ENCODE measurements at places on chromosomes 11 and 22. TPM values are rescaled to one million over a fixed set of nuclear protein-coding genes. Genes with fewer than 3 reads are reported as not detected.

DNA sequence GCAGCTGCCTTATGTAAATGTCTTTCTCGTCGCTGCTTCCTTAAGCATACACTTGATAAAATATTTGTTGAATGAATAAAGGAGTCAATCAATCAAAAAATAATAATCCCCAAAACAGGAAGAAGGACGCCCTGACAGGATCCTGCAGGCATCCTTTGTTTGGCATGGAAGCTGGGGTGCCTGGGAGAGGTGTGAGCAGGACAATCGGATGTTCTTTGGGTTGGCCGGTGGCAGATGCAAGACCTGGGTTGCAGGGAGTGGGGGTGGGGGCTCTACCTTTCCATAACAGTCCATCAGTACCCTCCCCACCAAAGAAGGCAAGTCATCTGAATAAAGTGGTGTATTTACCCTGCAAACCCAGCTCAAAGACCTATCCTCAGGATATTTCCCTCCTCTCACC lies 1.4 kb upstream of the SHANK2 start:
- DNase-seq = no peak

- no peak for DNase-seq
Measured at GRCh38 chr11:117219995-117220394, 11.9 kb downstream of the PCSK7 start.

- DNase-seq = peak; percentile 87
Measured at GRCh38 chr11:35083431-35084238, 55.3 kb upstream of the CD44 start.

GRCh38 chr22:46422896-46423295 lies 87.4 kb downstream of the TRMU start:
- DNase-seq = no peak

DNA sequence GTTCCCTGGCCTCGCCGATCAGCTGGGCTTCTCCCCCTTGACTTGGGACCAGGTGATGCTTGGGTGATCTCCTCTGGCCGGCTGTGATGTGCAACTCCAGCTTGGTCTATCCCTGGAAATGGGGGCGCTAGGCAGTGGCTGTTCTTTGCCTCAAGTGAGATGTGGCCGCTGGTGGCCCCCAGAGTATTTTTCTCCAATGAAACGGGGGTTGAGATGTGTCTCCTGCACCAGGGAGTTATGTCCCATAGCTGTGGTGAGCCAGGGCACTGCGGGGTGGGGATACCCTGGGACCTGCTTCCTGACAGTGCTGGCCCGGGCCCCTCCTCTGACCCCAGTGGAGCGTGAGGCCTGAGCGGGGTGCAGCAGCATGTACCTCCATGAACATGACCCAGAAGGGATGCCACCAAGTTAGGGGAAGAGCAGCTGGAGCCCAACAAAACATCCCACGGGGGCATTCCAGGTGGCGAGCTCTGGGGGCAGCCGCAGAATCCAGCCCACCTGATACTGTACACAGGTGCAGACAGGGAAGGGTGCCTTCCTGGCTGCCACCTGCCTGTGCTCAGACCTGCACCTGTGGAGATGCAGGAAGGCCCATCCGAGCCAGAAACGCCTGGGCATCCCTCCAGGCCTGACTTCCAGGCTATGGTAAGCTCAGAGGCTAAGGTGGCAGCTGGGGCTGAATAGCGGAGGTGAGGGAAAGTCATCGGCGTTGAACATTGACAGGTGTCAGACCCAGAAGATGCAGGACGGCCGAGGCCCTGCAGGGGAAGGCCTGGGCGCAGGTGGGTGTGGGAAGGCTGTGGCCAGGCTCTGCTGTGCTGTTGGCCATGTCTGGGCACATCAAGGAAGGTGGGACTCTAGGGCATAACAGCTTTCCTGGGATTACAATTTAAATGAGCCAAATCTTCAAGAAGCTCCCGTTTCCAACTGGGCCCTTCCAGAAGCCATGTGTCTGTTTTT lies 97.3 kb downstream of the CTTN start:
- DNase-seq = peak; percentile 26

GRCh38 chr11:131792243-131792642 lies 421.8 kb downstream of the NTM start:
- DNase-seq = no peak

The MAP6 gene
- 13.8 TPM for total RNA-seq

DNA sequence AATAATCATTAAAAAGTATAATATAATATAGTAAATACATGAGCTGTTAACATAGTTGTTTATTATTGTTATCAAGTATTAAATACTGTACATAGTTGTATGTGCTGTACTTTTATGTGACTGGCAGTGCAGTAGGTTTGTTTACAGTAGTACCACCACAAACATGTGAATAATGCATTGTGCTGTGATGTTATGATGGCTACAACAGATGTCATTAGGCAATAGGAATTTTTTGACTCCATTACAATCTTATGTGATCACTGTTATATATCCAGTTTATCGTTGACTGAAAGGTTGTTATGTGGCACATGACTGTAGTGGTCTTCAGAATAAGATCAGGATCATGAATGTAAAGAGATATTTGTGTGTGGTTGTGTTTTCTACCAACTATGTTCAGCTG lies 577.8 kb downstream of the JRKL start:
- no peak for DNase-seq

GRCh38 chr11:61034111-61034510 lies 62.6 kb downstream of the CD6 start:
- DNase-seq = no peak

DNA sequence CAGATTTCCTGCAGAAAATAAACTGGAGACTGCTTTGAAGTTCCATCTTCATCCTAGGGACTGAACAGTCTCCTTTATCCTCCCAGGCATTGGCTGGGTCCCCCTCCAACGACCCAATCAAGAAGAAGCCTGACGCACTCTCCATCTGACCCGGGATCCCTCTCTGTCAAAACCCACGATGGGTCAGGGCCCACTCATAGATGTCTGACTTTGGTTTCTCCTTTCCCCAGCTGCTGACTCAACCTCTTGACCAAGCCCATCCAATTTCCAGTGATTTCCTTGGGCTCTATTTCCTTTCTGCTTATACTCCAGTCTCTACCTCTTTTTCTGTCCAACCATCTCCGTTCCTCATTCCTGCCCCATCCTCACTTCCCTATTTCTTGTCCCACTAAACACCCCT lies 189.7 kb downstream of the MIAT start:
- DNase-seq = no peak

- no peak for DNase-seq
Measured at GRCh38 chr11:29361369-29361768, 655.5 kb downstream of the KCNA4 start.

The OR2D2 gene
- not detected for total RNA-seq

The HPX gene
- total RNA-seq = 3.0 TPM

- DNase-seq = no peak
Measured at GRCh38 chr11:17601676-17602075, 54.6 kb downstream of the OTOG start.

The CADM1 gene
- total RNA-seq = 7.6 TPM

GRCh38 chr11:57255618-57256017 lies 18.6 kb upstream of the APLNR start:
- DNase-seq = no peak

- no peak for DNase-seq
Measured at GRCh38 chr22:26778372-26778771, 121.0 kb downstream of the MIAT start.

GRCh38 chr22:24315367-24315966 lies 44.8 kb downstream of the SPECC1L start:
- DNase-seq = no peak

- DNase-seq = no peak
Measured at GRCh38 chr11:5700421-5701054, 10.9 kb downstream of the TRIM22 start.

DNA sequence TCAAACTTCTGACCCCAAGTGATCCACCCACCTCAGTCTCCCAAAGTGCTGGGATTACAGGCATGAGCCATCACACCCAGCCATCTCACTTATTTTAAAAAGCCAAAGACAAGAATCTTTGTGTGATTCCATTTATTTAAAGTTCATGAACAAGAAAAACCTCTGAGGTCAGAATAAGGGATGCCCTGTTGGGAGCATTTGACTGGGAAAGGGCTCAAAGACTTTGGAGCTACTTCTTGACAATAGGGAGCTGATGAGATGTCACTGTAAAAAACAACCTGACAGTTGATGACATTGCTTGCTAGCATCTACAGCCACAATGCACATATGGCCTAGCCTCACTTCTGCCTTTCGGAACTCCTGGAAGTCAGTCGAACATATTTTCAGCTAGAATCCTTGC lies 5.1 kb upstream of the ZNF280B start:
- DNase-seq = no peak

DNA sequence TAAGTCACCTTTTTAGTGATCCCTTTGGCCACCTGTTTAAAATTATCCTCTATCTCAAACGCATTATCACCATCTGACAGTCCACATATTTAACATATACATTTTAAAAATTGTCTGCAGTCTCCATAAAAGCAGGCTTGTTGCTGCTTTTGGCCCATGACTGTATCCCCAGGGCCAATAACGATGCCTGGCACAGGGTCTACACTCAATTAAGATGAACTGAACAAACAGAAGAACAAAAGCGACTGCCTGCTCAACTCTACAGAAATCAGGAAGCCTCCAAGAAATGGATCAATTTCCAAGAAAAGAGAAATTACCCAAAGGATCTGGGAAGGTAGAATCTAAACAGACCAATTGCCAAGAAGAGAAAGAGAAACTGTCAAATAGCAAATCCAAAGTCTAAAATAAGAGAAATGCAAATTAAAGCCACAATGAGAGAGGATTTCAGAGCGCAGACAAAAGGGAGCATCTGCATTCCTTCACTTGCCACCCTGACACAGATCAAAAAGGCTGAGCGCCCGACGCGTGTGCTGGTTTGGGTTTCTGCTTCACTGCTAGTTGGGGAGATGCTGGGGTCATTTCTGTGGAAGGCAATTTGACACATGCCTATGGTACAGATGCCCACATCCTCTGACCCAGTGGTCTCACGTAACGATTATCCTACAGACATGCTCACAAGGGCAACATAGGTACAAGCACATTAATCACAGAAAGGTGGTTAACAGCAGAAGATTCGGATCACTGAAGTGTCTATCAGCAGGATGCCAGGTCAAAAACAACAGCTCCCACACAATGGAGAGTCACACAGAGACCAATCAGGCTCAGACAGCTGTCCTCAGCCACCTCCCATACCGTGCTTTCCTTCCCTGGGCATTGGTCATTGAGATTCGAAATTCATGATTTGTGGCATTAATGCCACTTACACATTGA lies 55.9 kb downstream of the SHISAL1 start:
- DNase-seq = no peak

- DNase-seq = no peak
Measured at GRCh38 chr11:33234397-33235190, 22.6 kb upstream of the HIPK3 start.

The SPDYC gene
- not detected for total RNA-seq

DNA sequence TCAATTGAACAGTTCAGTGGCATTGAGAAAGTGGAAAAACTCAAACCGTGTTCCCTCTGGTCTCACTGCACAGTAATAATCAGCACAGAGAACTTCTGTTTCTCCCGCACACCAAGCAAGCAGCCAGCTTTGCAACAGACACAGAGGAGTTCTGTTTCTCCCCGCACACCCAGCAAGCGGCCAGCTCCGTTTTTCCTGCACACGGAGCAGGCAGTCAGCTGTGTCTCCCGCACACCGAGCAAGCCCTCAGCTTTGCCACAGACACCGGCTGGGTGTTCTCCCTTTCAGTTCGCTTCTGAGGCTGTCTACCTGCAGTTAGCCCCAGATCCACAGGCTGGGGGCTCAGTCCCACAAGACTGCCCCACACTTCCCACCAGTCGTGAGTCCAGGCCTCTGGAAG lies 9.9 kb upstream of the TALDO1 start:
- no peak for DNase-seq

The GAL3ST1 gene
- 1.2 TPM for total RNA-seq

GRCh38 chr22:20131859-20132685 lies 468 bp downstream of the ZDHHC8 start:
- peak; percentile 71 for DNase-seq

The OR52H1 gene
- total RNA-seq = 0.96 TPM

The PHOX2A gene
- not detected for total RNA-seq

The PANX3 gene
- not detected for total RNA-seq

DNA sequence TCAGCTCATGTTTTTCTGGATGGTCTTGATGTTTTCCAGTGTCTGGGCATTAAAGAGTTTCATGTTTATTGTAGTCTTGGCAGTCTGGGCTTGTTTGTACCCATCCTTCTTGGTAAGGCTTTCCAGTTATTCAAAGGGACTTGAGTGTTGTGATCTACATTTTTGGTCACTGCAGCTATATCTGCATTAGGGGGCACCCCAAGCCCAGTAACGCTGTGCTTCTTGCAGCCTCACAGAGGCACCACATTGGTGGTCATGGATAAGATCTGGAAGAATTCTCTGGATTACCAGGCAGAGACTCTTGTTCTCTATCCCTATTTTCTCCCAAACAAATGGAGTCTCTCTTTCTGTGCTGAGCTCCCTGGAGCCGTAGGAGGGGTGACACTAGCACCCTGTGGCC lies 451.5 kb upstream of the FAT3 start:
- no peak for DNase-seq

GRCh38 chr11:112410325-112410724 lies 149.7 kb upstream of the PLET1 start:
- no peak for DNase-seq

GRCh38 chr11:130413405-130414106 lies 14.9 kb downstream of the ADAMTS8 start:
- DNase-seq = peak; percentile 86

All from aorta (tissue), 5 donors.